A549 treated with DMSO at 1 μM for 4 hours (cell line): ENCODE measurements at places on chromosomes 2 and 18. TPM values are rescaled to one million over a fixed set of nuclear protein-coding genes. Genes with fewer than 3 reads are reported as not detected.

The TUBA3D gene
- not detected in 5 replicates for total RNA-seq

The RFX8 gene
- total RNA-seq, result not detected in 5 replicates

The INPP5D gene
- total RNA-seq, result 0.38 to 1.0 TPM (median 0.70 TPM) in 5 replicates

The SERPINB10 gene
- total RNA-seq, result 0.22 TPM in 1 of 5 replicates, not detected in the others

The IL36B gene
- 0.15 to 0.25 TPM (median 0.24 TPM) in 3 of 5 replicates, not detected in the others for total RNA-seq

The UGT1A5 gene
- total RNA-seq, result 0.04 TPM in 1 of 5 replicates, not detected in the others

The ALK gene
- 0.04 TPM in 1 of 5 replicates, not detected in the others for total RNA-seq

The SFTPB gene
- total RNA-seq, result 0.07 to 0.28 TPM (median 0.16 TPM) in 4 of 5 replicates, not detected in the other

The SERPINB2 gene
- total RNA-seq, result 0.05 to 0.08 TPM in 2 of 5 replicates, not detected in the others

The DNAH7 gene
- total RNA-seq, result 0.93 to 1.6 TPM (median 1.2 TPM) in 5 replicates

The NTSR2 gene
- total RNA-seq, result not detected in 5 replicates

The DES gene
- total RNA-seq, result 0.08 to 0.09 TPM in 2 of 5 replicates, not detected in the others

The PLGLB2 gene
- 0.29 to 0.49 TPM (median 0.45 TPM) in 5 replicates for total RNA-seq

The ZEB2 gene
- 3.9 to 6.2 TPM (median 5.2 TPM) in 5 replicates for total RNA-seq

The C2orf66 gene
- total RNA-seq, result 0.05 to 0.17 TPM (median 0.12 TPM) in 4 of 5 replicates, not detected in the other

The DSG2 gene
- 48.7 to 82.8 TPM (median 68.1 TPM) in 5 replicates for total RNA-seq

The GRB14 gene
- 3.1 to 7.6 TPM (median 5.6 TPM) in 5 replicates for total RNA-seq

The STARD6 gene
- not detected in 5 replicates for total RNA-seq

The ANKRD62 gene
- total RNA-seq, result not detected in 5 replicates

The SETBP1 gene
- total RNA-seq, result 0.65 to 0.87 TPM (median 0.79 TPM) in 5 replicates

The MIB1 gene
- 6.9 to 12.6 TPM (median 11.3 TPM) in 5 replicates for total RNA-seq

The TDRD15 gene
- not detected in 5 replicates for total RNA-seq

The REG1A gene
- not detected in 5 replicates for total RNA-seq

The KIF1A gene
- total RNA-seq, result 0.62 to 0.84 TPM (median 0.78 TPM) in 5 replicates

The SATB2 gene
- 3.3 to 3.9 TPM (median 3.6 TPM) in 5 replicates for total RNA-seq

The EPB41L5 gene
- total RNA-seq, result 4.0 to 5.8 TPM (median 4.7 TPM) in 5 replicates

The NBEAL1 gene
- 3.1 to 6.6 TPM (median 4.0 TPM) in 5 replicates for total RNA-seq

The LYG1 gene
- 0.49 to 2.6 TPM (median 1.6 TPM) in 5 replicates for total RNA-seq

The SAG gene
- not detected in 5 replicates for total RNA-seq
